ENCODE measurements at places on chromosomes 2 and 18.

GRCh38 chr2:29601872-29602271, 319.5 kb downstream of the ALK start:
- DNase-seq, result no peak

DNA sequence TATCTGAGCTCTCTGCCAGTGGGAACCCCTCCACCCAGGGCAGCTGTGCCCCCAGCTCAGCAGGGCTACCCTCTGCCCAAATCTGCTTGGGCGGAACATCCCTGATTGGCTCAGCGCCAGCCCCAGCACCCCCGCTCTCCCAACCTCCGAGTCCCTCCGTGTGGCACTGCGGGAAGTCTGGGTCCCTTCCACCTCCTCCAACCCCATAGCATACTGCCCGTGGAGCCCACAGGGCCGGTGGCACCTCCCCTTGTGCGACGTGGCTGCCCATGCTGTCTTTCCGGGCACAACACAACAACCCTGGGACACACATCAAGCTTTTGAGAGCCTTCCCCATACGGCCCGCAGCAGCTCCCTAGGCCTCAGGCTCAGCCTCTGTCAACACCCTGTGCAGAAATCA, 55.8 kb upstream of the NCK2 start:
- DNase-seq, result no peak

- no peak for DNase-seq
Observed at GRCh38 chr2:30803281-30803680, 4.0 kb downstream of the CAPN13 start.

DNA sequence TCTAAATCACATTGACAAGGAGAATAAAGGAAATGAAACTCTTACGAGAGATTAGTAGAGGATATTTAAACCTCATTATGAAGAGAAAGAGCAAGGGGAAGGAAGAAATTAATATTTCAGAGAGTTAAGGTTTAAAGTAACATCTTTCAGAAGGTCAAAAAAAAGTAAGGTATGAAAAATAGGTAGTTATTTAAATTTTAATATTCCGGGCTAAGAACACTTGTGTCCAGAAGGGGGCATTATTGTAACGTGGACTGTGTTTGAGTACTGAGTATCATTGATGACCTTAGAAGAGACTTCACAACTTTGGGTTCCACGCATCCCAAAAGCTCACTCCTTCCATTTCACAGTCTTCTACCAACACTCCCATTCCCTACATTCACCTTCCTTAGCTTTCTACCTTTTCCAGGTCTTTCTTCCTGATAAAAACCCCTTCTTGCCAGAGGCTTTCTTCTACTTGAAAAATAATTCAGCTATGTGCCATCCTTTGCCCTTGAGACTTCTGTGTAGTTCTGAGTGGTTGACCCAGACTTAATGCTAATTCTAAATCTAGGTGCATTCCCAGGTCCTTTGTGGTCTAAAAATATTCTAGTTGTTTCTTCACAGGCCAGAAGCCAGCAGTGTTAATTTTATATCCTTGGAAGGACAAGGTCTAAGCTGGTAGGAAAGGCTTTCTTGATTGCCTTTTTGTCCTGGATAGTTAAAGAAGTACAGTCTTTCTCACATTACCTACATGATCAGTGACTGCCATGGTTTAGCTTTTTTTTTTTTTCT, 16.5 kb downstream of the DYNC1I2 start:
- no peak for DNase-seq

GRCh38 chr2:159129269-159129668, 157.2 kb downstream of the WDSUB1 start:
- DNase-seq, result no peak

- no peak for DNase-seq
Observed at GRCh38 chr2:143629340-143629739, 500.1 kb downstream of the ARHGAP15 start.

DNA sequence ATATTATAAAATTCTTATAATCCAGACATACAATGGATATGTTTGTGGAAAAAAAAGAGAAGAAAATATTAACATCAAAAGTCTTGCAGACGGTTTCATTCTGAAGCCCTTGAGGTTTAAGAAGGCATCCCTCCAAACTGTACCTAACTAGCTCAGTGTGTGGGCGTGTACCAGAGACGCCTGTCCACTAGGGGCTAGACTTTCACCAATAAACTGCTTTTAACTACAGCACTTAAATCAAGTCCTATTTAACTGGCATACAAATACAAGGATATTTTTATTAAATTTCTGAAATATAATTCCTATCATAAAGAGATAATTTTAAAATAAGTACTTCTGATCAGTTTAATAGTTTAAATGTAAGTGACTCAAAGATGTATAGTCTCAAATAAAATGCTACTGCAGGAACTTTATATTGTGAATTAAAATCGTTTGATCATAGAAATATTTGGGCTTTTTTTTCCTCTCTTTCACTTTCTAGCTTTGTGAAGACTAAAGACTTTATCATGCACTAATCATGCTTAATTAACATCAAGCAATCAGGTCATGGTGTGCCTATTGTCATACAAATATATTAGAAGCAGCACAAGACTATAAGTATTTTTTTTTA, 437.7 kb downstream of the SATB2 start:
- no peak for DNase-seq

Data from cardiac septum (tissue), 1 donor.